Kidney epithelial cell (primary cell): ENCODE measurements at places on chromosomes 6 and 20. TPM values are rescaled to one million over a fixed set of nuclear protein-coding genes. Genes with fewer than 3 reads are reported as not detected.

DNA sequence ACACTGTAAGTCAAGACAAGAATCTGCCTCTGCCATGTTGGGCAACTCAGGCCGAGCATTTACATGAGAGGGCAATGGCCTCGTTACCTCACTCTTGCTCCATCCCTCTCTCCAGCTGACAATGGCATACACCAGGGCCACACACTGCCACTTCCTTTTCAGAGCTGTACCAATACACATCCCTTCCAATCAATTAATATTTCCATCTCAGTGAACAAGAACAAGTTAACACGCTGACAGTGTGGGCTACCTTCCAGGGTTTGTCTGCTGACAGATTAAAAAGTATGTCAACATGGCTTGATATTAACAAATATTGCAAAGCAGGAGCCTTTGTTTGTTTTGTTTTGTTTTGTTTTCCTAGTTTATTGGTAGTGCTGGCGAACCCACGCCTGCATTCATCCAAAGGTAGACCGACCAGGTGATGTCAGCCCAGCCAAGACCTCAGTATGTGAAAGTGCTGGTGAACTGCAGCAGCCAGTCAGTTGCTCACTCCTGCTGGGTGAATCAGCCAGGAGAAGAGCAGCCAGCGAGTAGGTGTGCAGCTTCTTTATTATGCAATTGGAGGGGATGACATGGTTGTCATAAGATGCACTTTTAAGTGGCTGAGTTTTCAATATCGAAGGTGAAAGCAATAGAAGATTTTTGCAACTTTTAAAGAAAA, 487.3 kb upstream of the JARID2 start:
- DNase-seq, result no peak

DNA sequence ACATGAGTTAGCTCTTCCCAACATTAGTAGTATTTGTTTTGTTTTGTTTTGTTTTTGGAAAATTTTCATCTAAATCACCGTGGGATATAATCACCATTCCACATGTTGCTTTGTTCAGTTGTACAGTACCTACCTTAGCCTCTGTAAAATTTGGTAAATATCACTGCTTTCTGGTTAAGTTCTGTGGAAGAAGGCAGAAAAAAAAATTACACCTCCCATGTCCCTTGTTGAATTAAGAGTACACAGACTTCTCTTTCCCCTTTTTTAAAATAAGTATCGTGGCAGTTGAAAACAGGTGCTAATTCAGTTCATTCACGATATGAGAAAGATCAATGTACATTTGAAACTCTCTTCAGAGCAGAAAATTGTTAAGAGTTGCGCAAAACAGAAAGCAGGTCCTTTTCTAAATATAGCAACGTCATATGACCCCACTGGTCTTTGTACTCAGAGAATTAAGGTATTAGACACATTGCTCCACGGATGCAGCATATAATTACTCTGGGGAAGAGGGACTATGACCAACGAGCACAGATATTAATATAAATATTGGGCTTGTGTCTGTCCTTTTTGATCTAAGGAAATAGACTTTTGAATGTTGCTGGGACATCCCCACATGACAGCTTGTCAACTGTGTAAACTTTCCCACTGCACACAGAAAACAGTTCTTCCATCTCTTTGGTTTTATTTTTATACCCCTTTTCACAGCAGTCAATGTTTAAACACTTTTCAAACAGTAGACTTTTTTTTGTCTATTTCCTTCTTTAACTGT, 58.6 kb upstream of the ZNF217 start:
- DNase-seq, result no peak

DNA sequence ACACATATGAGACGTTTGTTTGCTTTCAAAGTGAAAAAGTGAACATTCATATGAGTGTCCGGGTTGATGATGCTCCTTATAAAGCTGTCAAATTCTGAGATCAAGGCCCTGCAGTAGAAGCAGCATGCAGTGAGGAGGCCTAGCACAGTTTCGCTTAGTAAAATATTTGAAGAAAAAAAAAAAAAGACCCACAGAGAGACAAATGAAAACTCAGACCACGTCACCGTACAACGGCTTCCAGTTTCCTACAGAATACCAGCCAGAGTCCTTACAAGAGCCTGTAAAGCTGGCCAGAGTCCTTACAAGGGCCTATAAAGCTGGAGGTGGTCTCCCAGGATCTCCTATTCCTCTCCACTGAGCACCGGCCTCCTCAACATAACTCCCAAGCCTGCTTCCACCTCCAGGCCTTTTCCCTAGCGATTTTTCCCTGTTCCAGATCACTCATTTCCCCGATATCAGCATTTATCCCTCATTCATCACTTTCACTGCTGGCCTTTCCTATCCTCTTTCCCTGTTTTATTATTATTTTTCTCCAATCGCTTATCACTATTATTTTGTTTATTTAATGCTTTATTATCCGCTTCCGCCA, 1.5 kb upstream of the HMGN4 start:
- no peak for DNase-seq

DNA sequence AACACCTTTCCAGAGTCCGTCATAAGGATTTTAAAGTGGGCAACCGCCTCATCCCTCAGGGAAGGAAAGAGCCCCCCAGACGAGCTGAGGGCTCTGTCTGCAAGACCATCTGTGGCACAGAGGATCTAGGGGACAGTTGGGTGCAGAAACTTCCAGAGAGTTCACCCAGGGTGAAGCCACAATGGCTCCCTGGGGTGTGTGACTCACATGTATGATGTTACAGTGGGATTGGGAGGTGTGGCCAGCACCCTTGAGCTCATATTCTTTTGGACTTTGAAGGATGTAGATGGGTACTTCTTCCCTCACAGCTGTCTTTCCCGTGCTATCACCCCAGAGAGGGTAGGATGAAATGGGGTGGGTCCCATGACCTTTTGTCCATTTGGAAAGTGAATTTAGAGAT, 95.5 kb downstream of the NCR2 start:
- DNase-seq, result peak; percentile 29

- DNase-seq, result no peak
These were observed 158.8 kb downstream of the JARID2 start for GRCh38 chr6:15404685-15404980.

- no peak for DNase-seq
These were observed 76.4 kb downstream of the EYA2 start for GRCh38 chr20:46970937-46971630.

DNA sequence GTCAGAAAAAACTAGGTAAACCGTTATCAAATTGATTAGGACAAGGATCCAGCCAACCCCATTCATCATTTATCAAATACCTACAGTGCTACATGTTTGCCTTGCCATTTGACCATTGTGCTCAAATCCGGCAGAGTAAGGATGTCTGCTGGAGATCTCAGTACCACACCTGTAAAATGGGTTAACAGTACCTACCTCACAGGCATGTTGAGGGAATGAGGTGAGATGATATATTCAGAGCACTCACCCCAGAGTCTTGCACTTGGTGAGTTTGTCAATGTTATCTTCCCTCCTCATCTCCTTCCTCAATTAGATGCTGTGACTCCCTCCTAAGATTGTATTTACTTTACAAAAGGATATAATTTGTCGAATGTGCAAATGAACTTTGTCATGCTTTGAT, 54.5 kb upstream of the DSP start:
- DNase-seq, result no peak

DNA sequence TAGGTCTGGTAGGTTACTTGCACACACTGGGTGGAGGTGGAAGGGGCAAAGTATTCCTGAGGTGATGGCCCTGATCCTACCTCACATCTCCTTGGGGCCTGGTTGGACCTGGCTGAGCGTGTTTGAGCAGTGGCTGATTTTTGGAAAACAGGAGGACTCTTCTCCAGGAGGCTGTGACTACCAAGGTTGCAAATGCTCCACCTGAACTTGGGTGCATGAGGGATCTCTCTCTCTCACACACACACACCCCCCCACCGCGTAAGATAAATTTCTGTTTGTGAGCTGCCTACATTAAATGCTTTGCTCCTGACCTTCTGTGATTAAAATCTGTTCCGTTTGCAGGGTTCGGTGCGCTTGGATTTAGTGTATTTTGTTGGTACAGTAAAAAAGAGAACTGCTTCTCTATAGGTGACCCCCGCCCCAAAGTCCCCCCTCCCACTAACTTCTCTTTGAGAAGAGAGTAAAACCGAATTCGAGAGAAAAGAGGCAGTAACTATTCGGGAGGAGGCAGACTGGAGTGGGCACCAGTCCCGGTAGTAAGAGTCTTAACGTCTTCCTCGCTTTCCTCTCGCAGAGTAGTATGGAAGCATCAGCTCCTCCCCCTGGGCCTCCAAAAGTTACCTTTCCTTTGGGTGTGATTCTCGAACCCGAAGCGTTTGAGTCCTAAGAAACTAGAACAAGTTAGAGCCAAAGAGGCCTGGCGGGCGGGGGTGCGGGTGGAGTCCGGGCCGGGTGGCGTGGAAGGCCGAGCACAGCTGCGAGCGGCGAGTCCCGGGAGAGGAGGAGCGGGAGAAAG, 585 bp upstream of the DSE start:
- no peak for DNase-seq

- no peak for DNase-seq
These were observed 113.9 kb downstream of the HFE start for GRCh38 chr6:26200918-26201721.

- DNase-seq, result no peak
These were observed 59.5 kb upstream of the TGM3 start for GRCh38 chr20:2236256-2236655.

GRCh38 chr6:50076431-50076830, 26.7 kb upstream of the DEFB112 start:
- no peak for DNase-seq

The PLTP gene
- total RNA-seq, result 55.8 and 71.1 TPM in 2 replicates
